ENCODE measurements at places on chromosomes 16 and 17. TPM values are rescaled to one million over a fixed set of nuclear protein-coding genes. Genes with fewer than 3 reads are reported as not detected.

Gene TMEM238L
- total RNA-seq = not detected

Gene ATMIN
- total RNA-seq = 31.7 TPM

Gene CHD9NB
- 0.96 TPM for total RNA-seq

Gene HIGD1B
- total RNA-seq = not detected

Gene BHLHA9
- not detected for total RNA-seq

Gene CCL15
- not detected for total RNA-seq

Gene NPIPA2
- 2.0 TPM for total RNA-seq
